Prostate gland (tissue), 2 donors: ENCODE measurements at places on chromosomes 1 and 21. TPM values are rescaled to one million over a fixed set of nuclear protein-coding genes. Genes with fewer than 3 reads are reported as not detected.

OR10J5 gene
- total RNA-seq = not detected

DNA sequence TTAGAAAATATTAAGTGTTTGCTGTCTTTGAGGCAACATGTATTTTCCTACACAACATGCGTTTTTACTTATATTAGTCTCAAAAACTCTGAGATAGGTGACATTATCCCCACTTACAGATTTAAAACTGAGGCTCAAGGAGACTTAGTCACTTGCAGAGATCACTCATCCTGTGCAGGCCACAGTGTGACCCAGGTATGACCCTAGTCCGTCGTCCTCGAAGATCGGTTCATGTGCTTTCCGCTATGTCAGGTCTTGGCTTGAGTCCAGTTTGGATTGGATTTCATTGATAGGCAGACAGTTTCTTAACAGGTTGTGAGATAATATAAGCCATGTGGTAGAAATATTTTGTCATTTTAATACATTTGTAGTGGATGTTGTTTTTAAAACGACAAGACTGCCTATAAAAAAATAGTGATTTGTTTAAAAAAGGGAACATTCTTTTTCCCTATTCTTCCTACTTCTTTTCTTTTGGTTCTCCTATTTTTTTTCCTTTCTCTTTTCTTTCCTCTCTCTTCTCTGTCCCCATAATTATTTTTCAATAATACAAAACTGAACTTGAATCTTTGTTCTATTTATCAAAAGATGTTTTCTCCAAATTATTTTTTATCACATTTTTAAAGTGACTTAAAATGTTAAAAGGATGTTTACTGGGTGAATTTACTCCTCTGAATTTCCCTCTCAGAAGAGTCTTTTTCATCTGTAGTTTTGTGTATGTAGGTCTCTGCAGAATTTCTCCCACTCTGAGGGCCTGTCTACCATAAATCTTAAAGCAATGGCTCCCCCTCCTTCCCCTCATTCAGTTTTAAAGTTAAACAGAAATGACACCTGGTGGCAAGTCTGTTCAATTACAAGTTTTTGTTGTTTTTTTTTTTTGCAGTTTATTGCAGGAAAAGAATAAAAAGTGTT lies 81.8 kb downstream of the PHTF1 start:
- no peak for DNase-seq
- H3K27ac ChIP-seq = no peak overlapping the region
- peaks cover 4% of the 10 kb centered on the region for H3K36me3 ChIP-seq
- no peaks in the 10 kb centered on the region for H3K27me3 ChIP-seq

- no peak overlapping the region for H3K4me3 ChIP-seq
- no peak for DNase-seq
- no peaks in the 10 kb centered on the region for H3K27me3 ChIP-seq
- peak overlapping the region; percentile 79 for H3K27ac ChIP-seq
- H3K36me3 ChIP-seq = no peaks in the 10 kb centered on the region
These were observed 36.2 kb downstream of the HIVEP3 start for GRCh38 chr1:41882486-41882885.

DNA sequence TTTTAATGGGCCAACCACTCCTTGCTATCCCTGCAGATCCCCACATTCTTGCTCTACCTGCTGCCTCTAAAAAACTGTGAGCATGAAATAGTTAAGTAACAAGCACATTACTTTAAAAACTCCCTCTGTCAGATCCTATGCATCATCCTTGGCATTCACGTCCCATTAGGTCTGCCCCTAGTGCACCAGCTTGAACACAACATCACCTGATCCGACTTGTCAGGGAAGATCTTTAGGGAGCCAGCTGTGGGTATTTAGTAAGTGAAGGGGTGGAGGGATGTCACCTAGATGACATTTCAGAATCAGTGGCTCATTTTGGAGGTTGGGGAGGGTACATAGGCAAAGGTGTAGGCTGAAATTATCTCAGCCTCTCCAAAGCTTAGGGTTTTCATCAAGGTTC lies 33.5 kb downstream of the RXRG start:
- H3K36me3 ChIP-seq = no peaks in the 10 kb centered on the region
- no peaks in the 10 kb centered on the region for H3K4me1 ChIP-seq
- H3K27me3 ChIP-seq = no peaks in the 10 kb centered on the region
- no peak overlapping the region for H3K27ac ChIP-seq
- DNase-seq = no peak

GRCh38 chr1:154780541-154780940 lies 89.5 kb downstream of the KCNN3 start:
- no peak overlapping the region for H3K4me3 ChIP-seq
- no peaks in the 10 kb centered on the region for H3K36me3 ChIP-seq
- H3K27ac ChIP-seq = no peak overlapping the region
- H3K4me1 ChIP-seq = no peaks in the 10 kb centered on the region
- no peaks in the 10 kb centered on the region for H3K27me3 ChIP-seq
- no peak for DNase-seq

NR5A2 gene
- 2.7 TPM for total RNA-seq

TMEM51 gene
- 17.6 TPM for total RNA-seq

GRCh38 chr1:81800695-81801650 lies at the start of gene ADGRL2:
ADGRL2 (plus strand) TSS chr1:81800934; CDS start chr1:81836985, 36,051 bp downstream.
- no peaks in the 10 kb centered on the region for H3K36me3 ChIP-seq
- H3K27me3 ChIP-seq = no peaks in the 10 kb centered on the region
- H3K4me1 ChIP-seq = no peaks in the 10 kb centered on the region
- H3K4me3 ChIP-seq = peak within 1 kb of the TSS; percentile 64

DNA sequence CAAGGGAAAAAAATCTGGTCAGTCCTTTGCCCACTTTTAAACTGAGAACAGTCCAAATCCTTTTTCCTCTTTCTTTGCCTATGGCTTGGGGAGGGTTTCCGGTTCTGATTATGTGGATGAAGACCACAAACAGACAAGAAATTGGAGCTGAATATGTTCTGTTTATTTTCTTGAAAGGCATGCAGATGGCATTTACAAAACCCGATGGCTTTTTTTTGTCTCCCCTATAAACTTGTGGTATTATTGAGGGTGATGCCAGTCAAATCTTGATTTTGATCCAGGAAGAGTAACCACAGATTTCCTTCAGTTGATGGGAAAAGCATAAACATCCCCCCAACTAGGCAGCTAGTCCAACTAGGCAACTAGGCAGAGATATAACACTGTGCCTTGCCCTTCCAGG lies 38.9 kb downstream of the PLPP3 start:
- DNase-seq = no peak
- H3K4me1 ChIP-seq = no peaks in the 10 kb centered on the region
- no peak overlapping the region for H3K27ac ChIP-seq
- H3K36me3 ChIP-seq = no peaks in the 10 kb centered on the region

- H3K27me3 ChIP-seq = no peaks in the 10 kb centered on the region
- H3K4me1 ChIP-seq = no peaks in the 10 kb centered on the region
- H3K36me3 ChIP-seq = no peaks in the 10 kb centered on the region
- no peak overlapping the region for H3K27ac ChIP-seq
- DNase-seq = no peak
These were observed 1.5 kb downstream of the EPRS1 start for GRCh38 chr1:220044678-220045355.

VCAM1 gene
- total RNA-seq = 2.9 TPM

ATP1A4 gene
- 5.2 TPM for total RNA-seq

DNA sequence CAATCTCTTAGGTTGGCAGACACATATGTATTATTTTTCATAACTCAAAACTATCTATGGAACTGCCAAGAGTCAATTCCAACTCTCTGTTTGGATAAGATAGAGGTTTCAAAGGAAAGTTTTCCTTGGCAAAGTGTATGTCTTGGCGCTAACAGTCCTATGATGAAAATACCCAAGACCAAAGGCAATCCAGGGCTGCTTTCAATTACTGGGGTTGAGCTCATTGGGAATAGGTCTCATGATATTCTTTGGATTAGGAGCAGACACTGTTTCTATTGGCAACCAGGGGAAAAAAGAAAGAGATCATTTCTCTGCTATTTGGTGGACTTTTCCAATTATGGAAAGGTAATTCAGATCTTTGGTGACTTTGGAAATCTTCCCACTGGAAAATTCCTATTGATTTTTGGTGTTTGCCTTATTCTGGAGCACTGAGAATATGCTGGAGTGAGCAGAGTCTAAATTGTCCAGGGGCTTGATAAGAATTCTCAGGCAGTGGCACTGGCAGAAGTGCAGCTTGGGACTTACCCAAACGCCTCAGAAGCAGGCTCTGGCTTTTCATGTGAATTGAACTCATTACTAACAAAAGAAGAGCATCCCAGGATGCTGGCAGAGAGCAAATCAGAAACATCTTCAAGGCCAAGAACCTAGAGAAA lies 20.4 kb upstream of the PLXNA2 start:
- no peaks in the 10 kb centered on the region for H3K36me3 ChIP-seq
- H3K4me3 ChIP-seq = no peak overlapping the region
- no peaks in the 10 kb centered on the region for H3K4me1 ChIP-seq
- DNase-seq = no peak
- H3K27ac ChIP-seq = no peak overlapping the region
- no peaks in the 10 kb centered on the region for H3K27me3 ChIP-seq

PLA2G2F gene
- total RNA-seq = 0.23 TPM

GRCh38 chr1:246726255-246726679 lies 2.1 kb downstream of the SCCPDH start:
- no peaks in the 10 kb centered on the region for H3K4me1 ChIP-seq
- no peaks in the 10 kb centered on the region for H3K36me3 ChIP-seq
- H3K4me3 ChIP-seq = peak overlapping the region; percentile 80
- no peaks in the 10 kb centered on the region for H3K27me3 ChIP-seq

- no peak overlapping the region for H3K27ac ChIP-seq
- no peak overlapping the region for H3K4me3 ChIP-seq
- peaks cover 3% of the 10 kb centered on the region for H3K27me3 ChIP-seq
- H3K36me3 ChIP-seq = no peaks in the 10 kb centered on the region
These were observed 39.3 kb upstream of the TSPEAR start for GRCh38 chr21:44750675-44751025.

CDK18 gene
- total RNA-seq = 16.2 TPM

- H3K27me3 ChIP-seq = no peaks in the 10 kb centered on the region
- H3K27ac ChIP-seq = no peak overlapping the region
- H3K36me3 ChIP-seq = no peaks in the 10 kb centered on the region
- H3K4me3 ChIP-seq = no peak overlapping the region
These were observed 66.1 kb downstream of the FASLG start for GRCh38 chr1:172724765-172725613.

AGMAT gene
- 1.9 TPM for total RNA-seq

- H3K27ac ChIP-seq = no peak overlapping the region
- no peaks in the 10 kb centered on the region for H3K36me3 ChIP-seq
- no peak overlapping the region for H3K4me3 ChIP-seq
- H3K4me1 ChIP-seq = no peaks in the 10 kb centered on the region
- DNase-seq = no peak
- H3K27me3 ChIP-seq = no peaks in the 10 kb centered on the region
These were observed 61.6 kb upstream of the IPO9 start for GRCh38 chr1:201767339-201767738.

GRCh38 chr1:209556162-209556690 lies 27.3 kb upstream of the CAMK1G start:
- no peaks in the 10 kb centered on the region for H3K27me3 ChIP-seq
- H3K4me3 ChIP-seq = no peak overlapping the region
- H3K36me3 ChIP-seq = no peaks in the 10 kb centered on the region
- H3K27ac ChIP-seq = no peak overlapping the region

DNA sequence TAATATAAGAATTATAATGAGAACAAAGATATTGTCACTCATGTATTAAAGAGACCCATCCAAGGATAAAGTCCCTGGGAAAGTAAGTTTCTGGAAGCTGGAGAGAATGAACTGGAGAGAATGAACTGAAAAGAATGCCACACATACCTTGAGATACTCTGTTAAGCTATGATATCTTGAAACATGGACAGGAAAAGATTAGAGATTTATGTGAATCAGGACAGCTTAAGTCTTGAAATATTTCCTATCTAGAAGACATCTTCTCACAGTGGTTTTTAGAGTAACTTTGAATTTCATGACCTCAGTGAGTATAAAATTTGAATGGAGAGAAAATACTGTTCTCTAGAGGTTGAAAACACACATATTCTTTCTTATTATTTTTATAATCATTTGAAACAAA lies 201.3 kb upstream of the HMCN1 start:
- H3K4me3 ChIP-seq = no peak overlapping the region
- H3K36me3 ChIP-seq = no peaks in the 10 kb centered on the region
- no peaks in the 10 kb centered on the region for H3K4me1 ChIP-seq
- no peaks in the 10 kb centered on the region for H3K27me3 ChIP-seq
- H3K27ac ChIP-seq = no peak overlapping the region

- H3K27me3 ChIP-seq = peaks cover 9% of the 10 kb centered on the region
- H3K27ac ChIP-seq = peak overlapping the region; percentile 66
- DNase-seq = no peak
- no peaks in the 10 kb centered on the region for H3K36me3 ChIP-seq
- H3K4me3 ChIP-seq = no peak overlapping the region
These were observed 800 bp upstream of the MMP23B start for GRCh38 chr1:1630965-1631781.
